ENCODE measurements at places on chromosomes 1 and 21. TPM values are rescaled to one million over a fixed set of nuclear protein-coding genes. Genes with fewer than 3 reads are reported as not detected.

The OR2G6 gene
- not detected for total RNA-seq

The LCE2C gene
- total RNA-seq: not detected

The LMOD1 gene
- total RNA-seq: 11.4 TPM

The MPZL1 gene
- total RNA-seq: 89.9 TPM

The LYSMD1 gene
- 4.9 TPM for total RNA-seq

The DCDC2B gene
- 7.2 TPM for total RNA-seq

The LCK gene
- total RNA-seq: 8.9 TPM

The HTR6 gene
- not detected for total RNA-seq

DNA sequence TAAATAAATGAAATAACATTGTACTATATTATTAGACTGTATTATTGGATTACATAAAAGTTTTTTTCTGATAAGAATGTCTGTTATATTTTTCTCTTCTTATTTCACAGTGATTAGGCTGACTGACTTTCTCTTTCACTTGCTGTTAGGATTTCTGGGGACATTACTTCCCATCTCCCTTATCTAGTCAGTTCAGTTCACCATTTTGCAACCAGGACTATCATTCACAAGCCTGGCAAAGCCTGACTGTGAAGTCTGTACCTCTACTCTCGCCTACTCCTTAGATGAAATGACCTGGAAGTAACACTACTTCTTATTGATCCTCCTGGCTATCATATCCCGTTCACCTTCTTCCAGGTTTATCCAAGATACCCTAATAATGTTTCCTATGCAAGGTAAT, 676.6 kb downstream of the USP25 start:
- no peak for DNase-seq
- no peak overlapping the region for H3K4me3 ChIP-seq
- H3K27ac ChIP-seq: no peak overlapping the region
- H3K36me3 ChIP-seq: no peaks in the 10 kb centered on the region
- H3K27me3 ChIP-seq: no peaks in the 10 kb centered on the region

DNA sequence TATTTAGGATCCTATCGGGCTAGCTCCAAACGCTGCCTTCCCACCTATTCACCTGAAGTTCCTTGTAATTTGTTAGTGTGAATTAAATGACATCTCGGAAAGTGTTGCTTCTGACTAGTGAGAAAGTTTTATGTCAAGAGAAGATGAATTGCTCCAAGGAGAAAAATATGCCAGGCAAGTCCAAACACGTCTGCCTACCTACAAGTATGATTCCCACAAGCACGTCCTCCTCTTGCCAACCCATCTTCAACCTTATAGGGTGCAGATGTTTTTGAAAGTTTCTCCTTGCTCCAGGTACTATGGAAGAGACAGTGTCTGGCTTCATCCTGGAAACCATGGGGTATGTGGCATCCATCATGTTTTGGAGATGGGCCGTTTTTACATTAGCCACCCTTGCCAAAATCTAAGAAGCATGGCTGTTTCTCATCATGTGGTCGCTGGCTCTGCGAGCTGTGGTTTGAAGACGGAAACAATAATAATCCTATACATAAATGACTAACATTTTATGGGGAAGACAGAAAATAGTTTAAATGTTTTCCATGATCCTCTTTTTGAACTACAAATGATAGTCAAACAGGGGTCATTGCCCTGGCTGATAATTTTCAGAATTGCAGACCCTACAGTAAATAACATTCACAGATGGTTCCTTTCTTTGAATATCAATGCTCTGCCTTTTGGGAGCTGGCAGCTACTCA, 505.8 kb downstream of the SMYD3 start:
- DNase-seq: peak; percentile 41
- no peak overlapping the region for H3K4me3 ChIP-seq

- DNase-seq: peak; percentile 31
- H3K27ac ChIP-seq: no peak overlapping the region
- H3K36me3 ChIP-seq: no peaks in the 10 kb centered on the region
- no peaks in the 10 kb centered on the region for H3K27me3 ChIP-seq
- no peak overlapping the region for H3K4me3 ChIP-seq
Measured at GRCh38 chr21:20004367-20004766, 993.8 kb upstream of the NCAM2 start.

DNA sequence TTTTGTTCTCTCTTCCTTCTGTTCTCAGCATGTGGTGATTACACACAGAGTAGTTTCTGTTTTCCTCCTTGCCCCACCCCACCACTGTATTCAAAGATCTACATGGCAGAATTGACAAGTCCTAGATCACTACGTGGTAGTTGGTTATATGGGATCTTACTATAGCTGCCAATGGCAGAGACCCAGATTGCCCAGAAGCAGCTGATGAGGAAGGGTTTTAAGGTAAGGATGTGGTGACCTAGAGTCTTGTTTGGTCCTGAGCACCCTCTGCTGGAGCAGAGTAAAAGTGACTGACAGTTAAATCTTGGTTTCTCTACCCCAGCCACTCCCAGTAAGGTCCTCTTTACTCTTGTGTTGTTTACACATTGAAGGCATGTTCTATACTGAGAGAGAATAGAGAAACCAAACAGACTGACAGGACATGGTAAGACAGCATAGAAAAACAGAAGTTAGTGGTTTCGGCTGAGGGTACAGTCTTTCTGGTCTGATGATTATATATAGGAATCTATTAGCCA, 22.8 kb upstream of the STRIP1 start:
- no peak overlapping the region for H3K4me3 ChIP-seq
- DNase-seq: peak; percentile 56
- H3K36me3 ChIP-seq: peaks cover 23% of the 10 kb centered on the region
- H3K4me1 ChIP-seq: no peaks in the 10 kb centered on the region
- H3K27ac ChIP-seq: no peak overlapping the region

DNA sequence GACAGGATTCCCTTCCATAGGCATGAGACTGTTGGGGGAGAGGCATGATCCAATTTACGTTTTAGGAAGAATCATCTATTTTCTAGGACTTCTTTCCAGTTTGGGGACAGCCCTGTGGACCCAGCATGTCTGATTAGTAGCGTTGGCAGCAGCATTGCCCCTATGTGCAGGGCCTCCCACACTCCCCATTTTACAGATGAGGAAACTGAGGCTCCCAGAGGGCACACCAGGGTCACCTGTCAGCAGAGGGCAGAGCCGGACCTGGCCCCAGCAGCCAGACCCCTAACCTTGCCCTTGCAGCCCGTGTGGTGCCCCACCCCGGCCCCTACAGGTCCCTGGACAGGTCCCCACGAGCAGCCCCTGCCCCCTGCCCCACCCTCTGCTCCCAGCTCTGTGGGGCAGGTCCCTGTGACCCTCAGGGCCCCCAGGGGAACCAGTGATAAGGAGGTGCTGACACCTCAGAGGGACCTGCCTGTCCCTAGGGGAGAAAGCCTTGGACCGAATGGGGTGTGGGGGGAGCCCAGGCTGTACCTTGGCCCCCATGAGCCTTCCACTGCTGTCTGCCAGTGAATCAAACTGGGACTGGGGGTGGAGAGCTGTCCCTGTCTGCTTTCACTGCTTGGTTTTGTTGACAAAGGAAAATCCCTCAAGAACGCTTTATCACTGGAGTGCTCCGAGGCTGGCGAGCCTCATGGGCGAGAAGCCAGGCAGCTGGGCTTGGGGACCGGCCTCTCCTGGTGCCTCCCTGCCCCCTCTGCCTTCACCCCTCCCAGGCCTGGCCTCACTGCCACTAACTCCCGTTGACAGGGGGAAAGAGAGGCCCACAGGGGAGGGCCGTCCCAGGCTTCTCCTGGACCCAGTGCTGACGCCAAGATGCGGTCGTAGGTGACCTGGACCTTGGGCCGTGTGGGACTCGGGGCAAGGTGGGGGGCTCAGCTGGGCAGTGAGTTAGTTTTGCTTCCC, 39.4 kb upstream of the CCDC27 start:
- peaks cover 4% of the 10 kb centered on the region for H3K27me3 ChIP-seq
- no peaks in the 10 kb centered on the region for H3K36me3 ChIP-seq
- no peak overlapping the region for H3K4me3 ChIP-seq
- H3K4me1 ChIP-seq: no peaks in the 10 kb centered on the region
- H3K27ac ChIP-seq: no peak overlapping the region
- DNase-seq: peak; percentile 73

GRCh38 chr1:109931189-109931731, 20.6 kb downstream of the CSF1 start:
- H3K27me3 ChIP-seq: no peaks in the 10 kb centered on the region
- no peak overlapping the region for H3K4me3 ChIP-seq
- peak overlapping the region; percentile 61 for H3K27ac ChIP-seq
- peak; percentile 76 for DNase-seq

DNA sequence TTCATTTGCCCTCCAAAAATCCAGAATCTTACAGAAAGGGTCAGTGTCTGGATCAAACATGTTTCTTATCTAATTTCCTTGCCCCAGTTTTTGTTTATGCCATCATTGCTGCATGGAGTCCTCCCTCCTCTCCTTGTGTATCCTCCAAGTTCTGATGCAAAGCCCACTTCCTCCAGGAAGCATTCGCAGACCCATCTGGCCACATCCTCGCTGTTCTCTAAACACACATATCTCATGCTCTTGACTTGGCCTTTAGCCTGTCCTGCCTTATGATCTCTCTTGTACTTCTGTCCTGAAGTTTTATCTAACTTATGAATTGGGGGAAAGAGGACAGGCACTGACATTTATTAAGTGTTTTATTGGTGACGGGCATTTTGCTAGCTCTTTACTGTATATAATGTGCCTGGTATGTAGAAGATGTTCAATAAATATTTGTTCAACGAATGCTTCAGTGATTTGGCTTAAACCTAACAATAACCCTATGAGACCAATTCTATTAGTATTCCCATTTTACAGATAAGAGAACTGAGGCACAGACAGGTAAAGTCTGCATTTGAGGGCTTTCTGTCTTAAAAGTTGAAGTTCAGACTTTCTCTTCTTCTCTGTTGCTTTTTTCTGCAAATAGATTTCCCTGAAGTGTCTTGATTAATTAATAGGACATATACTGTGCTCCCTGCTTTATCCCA, 19.2 kb upstream of the ID3 start:
- H3K27ac ChIP-seq: no peak overlapping the region

GRCh38 chr1:47196622-47197021, 6.8 kb upstream of the PDZK1IP1 start:
- no peak overlapping the region for H3K4me3 ChIP-seq
- DNase-seq: no peak
- H3K27me3 ChIP-seq: peaks cover under 1% of the 10 kb centered on the region
- H3K27ac ChIP-seq: no peak overlapping the region
- H3K4me1 ChIP-seq: no peaks in the 10 kb centered on the region

DNA sequence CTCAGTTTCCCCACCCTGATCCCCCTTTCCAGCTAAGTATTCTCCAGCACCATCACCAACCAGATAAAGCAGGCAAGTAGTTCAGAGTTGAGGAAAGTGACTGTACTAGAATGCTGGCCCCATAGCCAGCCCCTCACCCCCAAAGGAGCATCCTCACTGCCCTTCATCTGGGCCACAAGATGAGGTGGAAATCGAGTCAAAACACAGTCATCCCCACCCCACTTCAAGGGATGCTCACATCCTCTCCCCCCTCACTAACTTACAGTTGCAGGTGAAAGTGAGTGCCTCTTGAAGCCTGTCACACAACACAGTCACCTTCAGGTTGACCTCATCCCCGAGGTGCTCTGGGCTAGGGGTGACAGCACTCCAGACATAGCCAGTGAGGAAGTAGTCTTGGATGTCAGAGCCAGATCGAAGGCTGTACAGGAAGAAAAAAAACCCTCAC, 30.4 kb downstream of the PIK3C2B start:
- peaks cover 37% of the 10 kb centered on the region for H3K4me1 ChIP-seq
- no peaks in the 10 kb centered on the region for H3K27me3 ChIP-seq
- DNase-seq: no peak
- H3K27ac ChIP-seq: peak overlapping the region; percentile 79
- H3K36me3 ChIP-seq: peaks cover 8% of the 10 kb centered on the region
- H3K4me3 ChIP-seq: no peak overlapping the region

GRCh38 chr1:3907621-3908165, 7.6 kb upstream of the C1orf174 start:
- no peak overlapping the region for H3K27ac ChIP-seq
- DNase-seq: no peak
- H3K4me3 ChIP-seq: no peak overlapping the region
- H3K27me3 ChIP-seq: peaks cover 2% of the 10 kb centered on the region
- no peaks in the 10 kb centered on the region for H3K36me3 ChIP-seq

DNA sequence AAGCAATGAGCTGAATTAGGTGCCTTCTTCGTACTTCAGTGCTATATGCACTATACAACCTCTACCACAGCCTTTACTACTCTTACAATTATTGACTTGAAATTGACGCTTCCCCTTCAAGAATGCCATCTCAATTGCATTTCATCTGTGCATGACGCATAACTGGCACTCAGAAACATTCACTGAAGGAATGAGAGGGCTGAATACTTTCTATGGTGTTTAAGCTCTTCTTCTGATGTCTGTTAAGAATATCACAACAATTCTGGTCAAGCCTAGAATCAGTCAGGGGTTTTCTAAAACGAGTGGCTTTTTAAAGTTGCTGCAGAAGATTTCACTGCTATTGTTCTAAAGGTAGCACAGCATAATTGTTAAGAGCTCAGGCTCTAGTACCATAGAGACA, 11.5 kb downstream of the DENND1B start:
- H3K27me3 ChIP-seq: no peaks in the 10 kb centered on the region
- no peak for DNase-seq
- H3K36me3 ChIP-seq: no peaks in the 10 kb centered on the region
- peaks cover 14% of the 10 kb centered on the region for H3K4me1 ChIP-seq
- H3K4me3 ChIP-seq: no peak overlapping the region
- H3K27ac ChIP-seq: no peak overlapping the region

- no peaks in the 10 kb centered on the region for H3K4me1 ChIP-seq
- H3K36me3 ChIP-seq: no peaks in the 10 kb centered on the region
- H3K27me3 ChIP-seq: no peaks in the 10 kb centered on the region
- H3K4me3 ChIP-seq: no peak overlapping the region
- H3K27ac ChIP-seq: no peak overlapping the region
- DNase-seq: no peak
Measured at GRCh38 chr21:46145840-46146691, 9.3 kb downstream of the FTCD start.

GRCh38 chr1:2462819-2463218, 13.3 kb upstream of the PLCH2 start:
- no peak overlapping the region for H3K4me3 ChIP-seq
- no peaks in the 10 kb centered on the region for H3K36me3 ChIP-seq
- H3K27ac ChIP-seq: no peak overlapping the region
- DNase-seq: no peak

GRCh38 chr1:207316622-207317391, 4.7 kb upstream of the CD55 start:
- DNase-seq: peak; percentile 90
- H3K4me3 ChIP-seq: no peak overlapping the region
- peak overlapping the region; percentile 86 for H3K27ac ChIP-seq
- H3K27me3 ChIP-seq: no peaks in the 10 kb centered on the region
- no peaks in the 10 kb centered on the region for H3K36me3 ChIP-seq

- H3K4me3 ChIP-seq: no peak overlapping the region
- no peaks in the 10 kb centered on the region for H3K4me1 ChIP-seq
- H3K27ac ChIP-seq: no peak overlapping the region
- H3K27me3 ChIP-seq: no peaks in the 10 kb centered on the region
Measured at GRCh38 chr1:106536741-106537140, 519.7 kb upstream of the PRMT6 start.

Data from lung (tissue), 17 donors.